ENCODE measurements at places on chromosomes 13 and 19. TPM values are rescaled to one million over a fixed set of nuclear protein-coding genes. Genes with fewer than 3 reads are reported as not detected.

SPATA13 gene
- total RNA-seq = 12.2 TPM

FXYD3 gene
- total RNA-seq = 1.3 TPM

CPB2 gene
- total RNA-seq = not detected

IGFL1 gene
- total RNA-seq = not detected

URAD gene
- total RNA-seq = not detected

NKPD1 gene
- total RNA-seq = 0.25 TPM

KRTDAP gene
- not detected for total RNA-seq

FSD1 gene
- 7.5 TPM for total RNA-seq

NLRP4 gene
- total RNA-seq = not detected

SYT5 gene
- 0.45 TPM for total RNA-seq

MYO16 gene
- 0.16 TPM for total RNA-seq

NANOS3 gene
- total RNA-seq = not detected

SLC1A5 gene
- total RNA-seq = 158 TPM

APLP1 gene
- total RNA-seq = 8.6 TPM
